ENCODE measurements at places on chromosomes 7 and 10.

DNA sequence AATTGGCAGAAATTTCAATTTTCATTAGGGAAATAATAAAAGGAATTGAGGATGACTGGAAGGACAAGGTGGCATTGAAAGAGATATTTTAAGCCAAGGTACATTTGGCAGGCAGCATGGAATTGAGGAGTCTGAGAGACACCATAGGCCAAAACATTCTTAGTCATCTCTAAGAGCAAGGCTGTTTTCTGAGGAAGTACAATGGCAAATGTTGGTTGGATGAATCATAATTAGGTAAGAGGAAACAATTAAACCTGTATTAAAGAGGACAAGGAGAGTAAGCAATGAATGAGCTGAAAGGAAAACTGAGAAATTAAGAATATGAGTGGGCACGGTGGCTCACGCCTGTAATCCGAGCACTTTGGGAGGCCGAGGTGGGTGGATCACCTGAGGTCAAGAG is 86.3 kb downstream of the MRPL32 start:
- no peak for DNase-seq

DNA sequence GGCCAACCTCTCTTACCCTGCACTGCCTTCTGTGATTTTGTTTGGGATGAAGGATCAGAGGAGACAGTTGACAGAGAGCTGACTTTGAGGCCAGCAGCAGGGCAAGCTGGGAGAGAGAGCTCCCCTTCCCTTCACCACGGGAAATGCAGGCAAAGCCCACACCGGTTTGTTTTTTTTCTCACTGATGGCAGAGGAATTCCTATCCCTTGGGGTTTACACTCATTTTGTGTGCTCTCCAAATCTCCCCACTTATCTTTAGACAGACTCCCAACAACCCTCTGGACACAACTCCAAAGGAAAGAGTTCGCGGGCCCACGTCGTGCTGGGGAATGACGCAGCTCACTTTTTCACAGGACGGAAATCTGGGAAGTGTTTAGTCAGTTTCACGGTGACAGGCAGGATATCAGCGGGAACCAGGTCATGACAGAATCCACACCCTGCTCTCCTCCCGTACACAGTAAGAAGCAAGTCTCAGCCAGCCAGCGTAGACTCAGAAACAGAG is 68.3 kb upstream of the FAM171A1 start:
- no peak for DNase-seq

GRCh38 chr7:139902436-139903102 is 73.5 kb downstream of the TBXAS1 start:
- DNase-seq: no peak

DNA sequence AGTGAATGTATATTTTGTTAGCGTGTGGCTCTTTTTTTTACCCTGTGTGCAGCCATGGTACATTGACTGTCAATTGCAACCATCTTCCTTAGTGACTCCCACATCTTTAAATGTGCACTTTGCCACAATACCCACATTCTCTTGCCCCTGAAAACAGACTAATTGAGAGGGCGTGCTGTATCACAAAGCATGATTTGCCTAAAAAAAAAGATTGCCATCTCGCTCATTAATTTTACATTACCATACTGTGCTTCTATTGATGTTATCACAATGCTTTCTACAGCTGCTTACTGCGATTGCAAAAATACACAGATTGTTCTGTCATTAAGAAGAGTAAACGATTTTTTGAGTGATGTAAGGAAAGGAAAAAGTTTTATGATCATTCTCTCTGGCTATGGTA is 613.1 kb upstream of the NRP1 start:
- no peak for DNase-seq

- peak; percentile 51 for DNase-seq
Measured at GRCh38 chr7:148982654-148983199, 45.6 kb downstream of the PDIA4 start.

DNA sequence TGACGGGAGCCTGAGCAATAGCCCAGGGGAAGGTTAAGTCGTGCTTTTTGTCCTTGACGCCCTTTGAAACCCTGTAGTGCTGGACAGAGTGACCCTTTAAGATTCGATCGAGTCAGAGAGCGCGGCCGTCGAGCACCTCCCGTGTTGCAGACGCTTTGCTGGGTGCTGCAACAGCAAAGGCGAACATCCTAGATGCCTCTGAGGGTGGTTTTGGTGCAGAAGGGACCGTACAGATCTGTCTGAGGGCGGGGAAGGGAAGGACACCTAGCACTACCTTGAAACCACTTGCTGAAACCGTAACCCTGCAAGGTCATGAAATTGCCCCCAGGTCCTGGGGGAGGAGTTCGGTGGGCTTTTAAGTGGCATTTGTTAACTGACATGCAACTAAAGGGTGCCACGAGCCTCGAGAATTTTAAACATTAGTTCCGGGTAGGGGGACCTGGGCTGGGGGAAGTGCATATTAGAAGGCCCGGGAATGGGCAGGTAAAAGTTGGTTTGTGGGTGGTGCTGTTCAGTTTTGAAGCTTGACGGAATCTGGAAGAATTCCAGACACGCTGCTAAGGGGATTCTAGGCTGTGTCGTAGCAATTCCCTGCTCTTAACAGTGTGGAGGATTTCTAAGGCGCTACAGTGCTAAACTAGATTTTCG is 786 bp downstream of the ATP5F1C start:
- DNase-seq: no peak

DNA sequence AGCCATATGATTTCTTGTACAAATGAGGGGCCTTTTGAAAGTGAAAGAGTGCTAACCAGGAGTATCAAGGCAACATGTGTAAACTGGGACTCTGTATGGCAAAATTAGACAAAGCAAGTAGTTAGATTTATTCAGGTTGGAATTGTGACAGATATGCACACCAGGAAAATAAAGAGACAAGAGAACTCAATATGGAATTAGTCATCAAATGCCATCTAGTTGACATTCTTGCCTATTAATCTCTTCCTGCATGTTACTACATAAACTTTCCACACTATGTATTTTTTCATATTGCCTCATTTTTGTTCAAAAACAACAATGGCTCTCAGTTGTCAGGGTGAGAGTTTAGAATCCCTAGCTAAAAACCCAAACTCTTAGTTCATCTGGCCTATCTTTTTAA is 799.0 kb downstream of the NRG3 start:
- DNase-seq: no peak

GRCh38 chr10:116082206-116082605 is 190.8 kb downstream of the GFRA1 start:
- DNase-seq: no peak

Data from activated T-cell treated with anti-CD3 and anti-CD28 coated beads, Interleukin-2, amount 50 U/mL, for 48 hours (primary cell).